ENCODE measurements at places on chromosomes 6 and 20.

DNA sequence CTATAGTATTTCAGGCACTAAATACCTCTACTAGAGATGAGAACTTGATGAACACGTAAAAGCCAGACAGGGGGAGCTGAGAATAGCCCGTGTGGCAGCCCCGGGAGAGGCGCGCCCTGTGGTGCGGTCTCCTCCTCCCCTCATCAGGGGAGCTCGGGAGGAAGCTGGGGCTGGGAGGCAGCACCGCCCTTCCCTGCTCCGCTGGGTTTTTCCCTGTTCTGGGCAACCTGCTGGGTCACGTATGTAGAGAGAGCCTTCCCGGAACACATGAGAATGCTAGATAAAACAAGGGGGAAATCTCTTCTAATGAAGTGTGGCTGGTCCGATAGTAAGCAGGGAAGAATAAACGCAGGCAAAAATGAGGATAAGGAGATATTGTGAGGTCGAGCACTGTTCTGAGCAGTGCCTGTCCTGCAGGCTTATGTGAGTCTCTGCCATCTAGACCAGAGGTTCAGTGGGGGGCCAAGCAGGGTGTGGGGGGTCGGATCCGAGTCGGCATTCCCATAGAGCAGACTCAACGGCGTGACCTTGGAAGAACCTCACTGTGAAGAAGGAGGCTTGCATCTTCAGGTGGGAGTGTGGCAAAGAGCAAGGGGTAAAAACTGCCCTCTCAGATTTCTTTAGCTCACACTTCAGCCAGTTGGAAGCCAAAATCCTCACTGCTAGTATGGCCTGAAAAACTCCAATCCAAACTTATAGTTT is 13.4 kb upstream of the RPS6KA2 start:
- no peak for DNase-seq

DNA sequence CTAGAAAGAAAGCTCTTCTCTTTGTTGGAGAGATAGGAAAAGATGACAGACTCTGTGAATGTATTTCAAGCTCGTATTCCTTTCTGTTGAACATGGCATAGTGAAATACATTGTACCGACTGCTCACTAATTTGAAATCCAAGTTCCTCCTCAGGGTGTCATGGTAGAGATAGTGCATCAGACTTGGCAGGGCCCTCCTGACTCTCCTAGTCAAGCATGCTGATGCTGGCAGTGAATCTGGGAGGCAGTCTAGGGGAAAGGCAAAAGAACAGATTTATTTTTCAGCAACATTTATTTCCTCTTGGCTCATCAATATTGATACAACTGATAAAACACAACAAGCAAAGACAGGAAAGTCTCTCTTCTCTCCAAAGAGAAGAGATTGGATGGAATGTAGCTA is 356.3 kb upstream of the IRAK1BP1 start:
- no peak for DNase-seq

- DNase-seq, result no peak
These were observed 24.0 kb downstream of the PCK1 start for GRCh38 chr20:57584768-57585461.

DNA sequence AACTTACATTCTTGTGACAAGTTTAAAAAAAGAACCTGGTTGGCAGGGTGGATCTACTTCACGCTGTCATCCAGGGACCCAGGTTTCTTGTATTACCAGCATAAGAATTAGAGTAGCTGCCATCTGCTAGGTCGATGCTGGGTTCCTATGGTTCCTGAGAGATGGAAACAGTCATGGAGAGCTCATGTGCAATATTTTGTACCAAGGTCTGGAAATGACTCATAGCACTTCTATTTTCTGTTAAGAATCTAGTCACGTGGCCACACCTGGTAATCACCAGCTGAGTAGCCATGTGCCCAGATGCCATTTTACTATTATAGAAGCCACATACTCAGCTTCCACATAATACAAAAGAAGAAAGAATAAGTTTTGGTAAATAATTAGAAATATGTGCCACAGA is 171.3 kb downstream of the CD83 start:
- no peak for DNase-seq

Data from amniotic epithelial cell (primary cell).